Mesenteric fat pad (tissue), 1 donor: ENCODE measurements at places on chromosomes 2 and 18.

- DNase-seq, result peak; percentile 60
Measured at GRCh38 chr2:10007435-10007834, 35.9 kb upstream of the KLF11 start.

DNA sequence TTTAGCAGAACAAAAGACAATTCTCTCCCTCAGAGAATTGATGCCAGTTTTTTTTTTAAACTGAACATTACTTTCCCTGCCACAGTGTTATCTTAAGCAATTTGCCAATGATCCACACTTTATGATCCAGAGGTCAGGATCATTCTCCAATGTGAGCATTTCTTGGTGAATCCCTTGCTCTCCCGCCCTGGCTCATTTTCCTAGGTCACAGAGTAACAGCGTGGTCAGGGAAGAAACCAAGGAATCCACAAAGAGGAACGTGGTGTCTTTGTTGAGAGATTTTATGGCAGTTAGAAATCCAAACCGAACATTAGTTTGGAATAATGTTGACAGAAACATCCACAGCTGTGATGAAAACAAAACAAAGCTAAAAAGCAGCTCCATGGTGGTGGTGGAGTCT is 250.3 kb downstream of the TTC32 start:
- no peak for DNase-seq

- DNase-seq, result no peak
Measured at GRCh38 chr2:85847051-85847588, 41.7 kb downstream of the ST3GAL5 start.

- DNase-seq, result peak; percentile 90
Measured at GRCh38 chr2:197453914-197454398, 604 bp downstream of the COQ10B start.

- DNase-seq, result no peak
Measured at GRCh38 chr2:45394842-45395241, 216.2 kb downstream of the SRBD1 start.
